GM13977 (cell line): ENCODE measurements at places on chromosomes 2 and 18.

- DNase-seq = no peak
Measured at GRCh38 chr18:36379435-36379984, 82.0 kb downstream of the FHOD3 start.

DNA sequence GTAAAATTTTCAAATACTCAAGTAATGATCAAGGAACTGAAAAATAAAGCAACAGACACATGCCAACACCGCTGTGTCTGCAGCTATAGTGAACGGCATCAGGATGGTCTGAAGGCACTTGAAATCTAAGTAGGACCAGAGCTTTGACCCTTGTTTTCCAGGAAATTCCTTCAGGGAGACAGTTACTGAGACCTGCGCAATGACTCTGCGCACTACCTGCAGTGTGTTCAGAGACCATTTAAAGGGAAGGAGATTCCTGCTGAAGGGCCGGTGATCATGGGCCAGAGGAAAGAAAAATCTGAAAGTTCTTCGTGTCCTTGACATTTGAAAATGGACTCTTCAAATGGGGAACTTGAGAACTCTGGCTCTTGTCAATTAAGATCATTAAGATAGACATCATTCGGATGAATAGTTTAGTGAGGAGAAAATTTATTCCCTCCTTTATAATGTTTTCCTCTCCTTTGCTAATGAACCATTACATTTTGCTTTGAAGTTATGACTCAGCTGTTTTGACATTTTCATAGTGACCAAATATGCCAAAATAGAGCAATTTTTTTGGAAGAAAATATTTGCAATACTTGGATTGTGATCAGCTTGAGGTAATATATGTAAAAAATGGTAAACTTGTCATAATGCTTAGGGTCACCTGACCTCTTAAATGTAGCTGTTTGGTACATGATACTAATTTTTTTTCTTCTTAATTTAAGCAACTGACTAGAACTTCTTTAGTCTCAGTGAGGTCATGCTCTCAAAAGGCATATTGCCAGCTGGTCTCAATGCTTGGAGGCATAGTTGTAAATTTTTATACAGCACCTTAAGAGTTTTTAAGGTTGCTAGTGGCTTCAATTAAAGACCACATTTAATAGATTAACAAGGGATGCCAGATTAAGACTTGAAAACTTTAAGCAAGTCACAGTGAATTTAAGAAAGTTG, 329.3 kb downstream of the ARHGAP15 start:
- no peak for DNase-seq

- peak; percentile 42 for DNase-seq
Measured at GRCh38 chr18:159037-159652, 788 bp downstream of the USP14 start.

DNA sequence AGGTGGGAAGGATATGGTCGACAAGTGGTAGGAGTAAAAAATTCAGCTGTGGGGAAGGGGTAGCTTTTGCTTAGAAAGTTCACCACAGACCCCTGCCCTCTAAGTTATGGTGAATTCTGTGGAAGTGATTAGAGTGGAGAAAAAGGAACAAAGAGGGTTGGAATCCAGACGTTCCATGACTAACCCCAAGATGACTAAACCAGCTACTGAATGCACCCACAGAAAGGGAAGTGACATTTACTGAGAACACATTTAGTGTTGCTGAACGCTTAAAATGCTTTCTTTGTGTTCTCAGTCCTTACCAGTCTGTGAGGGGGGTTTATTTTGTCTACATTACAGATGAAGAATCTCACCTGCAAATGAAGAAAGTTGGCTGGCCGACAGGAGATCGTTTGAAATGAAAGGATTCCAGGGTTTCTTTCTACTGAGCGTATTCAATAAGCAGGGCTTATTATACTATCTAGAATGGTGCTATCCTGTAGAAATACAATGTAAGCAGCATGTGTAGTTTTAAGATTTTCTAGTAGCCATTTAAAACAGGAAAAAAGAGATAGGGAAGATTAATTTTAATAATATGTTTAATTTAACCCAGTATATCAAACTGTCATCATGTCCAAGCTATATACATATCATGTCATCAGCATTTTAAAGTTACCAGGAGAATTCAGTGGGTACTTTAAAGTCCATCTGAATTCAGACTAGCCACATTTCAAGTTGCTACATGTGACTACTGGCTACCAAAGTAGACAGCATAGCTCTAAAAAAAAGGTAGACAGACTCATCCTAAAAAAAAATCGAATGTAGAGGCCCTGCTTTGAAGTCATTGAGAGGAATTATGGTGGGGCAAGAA, 60.1 kb downstream of the LIMS1 start:
- peak; percentile 46 for DNase-seq

DNA sequence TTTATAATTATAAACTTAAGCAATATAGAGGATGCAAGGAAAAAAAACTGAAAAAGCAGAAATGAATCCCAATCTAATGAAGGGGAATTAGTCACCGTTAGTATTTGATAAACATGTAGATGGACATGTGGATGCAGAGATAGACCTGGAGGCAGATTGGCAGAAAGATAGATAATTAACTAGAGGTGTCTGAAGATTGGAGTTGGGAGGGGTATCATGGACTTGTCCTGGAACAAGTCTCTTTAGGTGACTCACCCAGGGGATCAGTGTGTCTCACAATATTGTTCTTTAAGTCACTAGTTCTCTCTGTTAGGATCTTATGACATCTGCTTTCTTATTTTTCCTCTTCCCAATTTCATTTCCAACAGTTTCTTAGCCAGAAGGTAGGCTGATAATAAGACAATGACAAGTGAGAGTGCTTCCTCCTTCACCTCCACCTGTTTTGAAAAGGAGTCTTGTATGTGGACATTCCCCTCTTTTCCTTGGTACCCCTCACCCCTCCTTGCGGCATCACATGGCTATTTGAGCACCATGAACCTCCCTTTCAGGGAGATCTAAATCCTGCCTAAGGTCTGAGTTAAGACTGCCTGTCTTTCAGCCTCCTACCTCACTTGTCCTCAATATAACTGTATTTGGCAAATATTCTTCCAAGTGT, 987.7 kb downstream of the TSN start:
- no peak for DNase-seq

- DNase-seq = no peak
Measured at GRCh38 chr2:206198677-206199076, 39.0 kb downstream of the EEF1B2 start.

GRCh38 chr2:168322325-168323007, 75.1 kb upstream of the STK39 start:
- DNase-seq = no peak

DNA sequence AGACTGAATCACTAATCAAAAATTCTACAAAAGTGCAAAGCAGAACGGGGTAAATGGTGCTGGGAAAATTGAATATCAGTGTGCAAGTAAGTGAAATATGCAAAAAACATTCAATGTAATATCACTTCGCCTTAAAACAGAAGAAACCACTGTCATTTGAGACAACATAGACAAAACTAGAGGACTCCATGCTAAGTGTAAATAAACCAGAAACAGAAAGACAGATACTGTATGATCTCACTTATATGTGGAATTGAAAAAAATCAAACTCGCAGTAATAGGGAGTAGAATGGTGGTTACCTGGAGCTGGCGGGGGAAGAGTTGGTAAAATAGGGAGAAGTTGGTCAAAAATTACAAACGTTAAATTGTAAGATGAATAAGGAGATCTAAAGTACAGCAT, 1420.0 kb upstream of the CDH2 start:
- DNase-seq = no peak

- no peak for DNase-seq
Measured at GRCh38 chr2:106703161-106703560, 182.8 kb downstream of the ST6GAL2 start.
